Stimulated activated naive CD8-positive, alpha-beta T cell treated with anti-CD3 and anti-CD28 coated beads, Interleukin-15, amount 100 ng/mL, for 72 hours (primary cell): ENCODE measurements at places on chromosomes 2 and 18.

- DNase-seq = no peak
Observed at GRCh38 chr2:179250848-179251504, 13.7 kb downstream of the SESTD1 start.

DNA sequence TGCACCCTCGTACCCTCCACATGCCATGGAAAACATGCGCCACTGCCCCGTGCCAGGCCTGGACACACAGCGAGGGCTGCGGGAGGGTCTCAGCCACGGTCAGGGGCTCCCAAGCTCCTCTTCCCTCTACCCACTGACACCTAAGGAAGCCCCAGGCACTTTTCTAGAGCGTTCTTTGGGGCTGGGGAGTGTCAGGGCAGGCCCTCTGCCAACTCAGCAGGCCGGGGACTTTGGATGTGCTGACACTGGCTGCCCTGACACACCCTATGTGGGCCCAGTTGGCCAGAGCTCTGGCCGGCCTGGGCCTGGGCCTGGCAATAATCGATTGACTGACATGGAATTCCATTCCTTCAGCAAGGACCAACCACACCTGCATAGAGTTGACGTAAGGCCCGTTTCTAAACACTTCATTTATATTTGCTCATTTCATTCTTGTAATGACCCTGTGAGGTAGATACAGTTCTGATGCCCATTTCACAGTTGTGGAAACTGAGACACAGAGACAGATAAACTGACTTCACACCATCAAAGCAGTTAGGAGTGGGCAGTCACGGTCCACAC, 70.5 kb downstream of the ZFP36L2 start:
- no peak for DNase-seq

GRCh38 chr2:187075199-187075635, 226.2 kb upstream of the ZSWIM2 start:
- DNase-seq = no peak

DNA sequence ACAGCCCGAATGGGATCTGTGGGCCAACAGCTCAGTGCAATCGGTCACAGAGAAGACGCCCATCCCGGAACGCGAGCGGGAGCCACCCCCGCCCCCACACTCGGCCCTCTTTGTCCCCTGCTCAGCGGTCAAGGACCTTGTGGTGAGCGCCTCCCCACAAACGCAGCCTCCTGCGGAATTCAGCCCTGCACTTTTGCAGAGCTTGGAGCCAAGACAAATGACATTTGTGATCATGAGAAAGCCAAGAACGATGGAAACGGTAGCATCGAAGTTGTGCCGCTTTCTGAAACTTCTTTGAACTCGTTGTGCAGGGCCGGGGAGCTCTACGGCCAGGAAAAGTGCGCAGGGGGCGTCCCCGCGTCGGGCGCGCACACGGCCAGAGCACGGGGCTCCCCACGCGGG, 6.7 kb upstream of the SALL3 start:
- no peak for DNase-seq

DNA sequence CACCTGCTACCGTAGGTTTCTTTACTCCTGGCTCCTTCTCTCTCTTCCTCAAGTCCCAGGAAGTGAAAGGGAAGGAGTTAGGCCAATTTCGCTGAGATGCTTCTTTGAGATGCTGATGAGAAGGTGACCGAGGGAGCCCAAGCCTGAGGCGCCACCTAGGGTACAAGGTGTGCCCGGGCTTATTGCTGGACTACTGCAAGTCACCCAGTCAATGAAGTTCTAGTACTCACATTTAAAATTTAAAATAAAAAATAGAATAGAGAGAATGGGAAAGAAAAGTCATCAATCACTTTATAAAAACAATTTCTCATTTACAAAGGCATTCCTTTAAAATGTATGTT, 45.3 kb downstream of the ACAA2 start:
- no peak for DNase-seq
